ENCODE measurements at places on chromosomes 5 and 9. TPM values are rescaled to one million over a fixed set of nuclear protein-coding genes. Genes with fewer than 3 reads are reported as not detected.

The ANKRD31 gene
- total RNA-seq: 0.13 TPM

The IL13 gene
- total RNA-seq: not detected

The ENTREP1 gene
- not detected for total RNA-seq

The PALM2AKAP2 gene
- total RNA-seq: not detected

The LCN10 gene
- total RNA-seq: not detected

The NUTM2G gene
- total RNA-seq: not detected

The TMEM38B gene
- total RNA-seq: 23.1 TPM

The PCDHB14 gene
- not detected for total RNA-seq

The GPRIN1 gene
- 5.3 TPM for total RNA-seq

The VDAC1 gene
- 247 TPM for total RNA-seq

The SPATA6L gene
- total RNA-seq: 2.3 TPM

The MAMDC2 gene
- not detected for total RNA-seq

The ADAMTSL1 gene
- not detected for total RNA-seq

The NR5A1 gene
- not detected for total RNA-seq

The ENTPD8 gene
- total RNA-seq: not detected

- DNase-seq: no peak
Observed at GRCh38 chr5:5930561-5930960, 447.8 kb downstream of the MED10 start.

GRCh38 chr9:33116860-33117259, 40.4 kb upstream of the SMU1 start:
- no peak for DNase-seq

GRCh38 chr5:107337281-107337680, 333.5 kb downstream of the EFNA5 start:
- DNase-seq: no peak

- no peak for DNase-seq
Observed at GRCh38 chr5:172792701-172793570, 21.9 kb upstream of the DUSP1 start.

GRCh38 chr5:126515337-126515736, 79.7 kb downstream of the ALDH7A1 start:
- no peak for DNase-seq

DNA sequence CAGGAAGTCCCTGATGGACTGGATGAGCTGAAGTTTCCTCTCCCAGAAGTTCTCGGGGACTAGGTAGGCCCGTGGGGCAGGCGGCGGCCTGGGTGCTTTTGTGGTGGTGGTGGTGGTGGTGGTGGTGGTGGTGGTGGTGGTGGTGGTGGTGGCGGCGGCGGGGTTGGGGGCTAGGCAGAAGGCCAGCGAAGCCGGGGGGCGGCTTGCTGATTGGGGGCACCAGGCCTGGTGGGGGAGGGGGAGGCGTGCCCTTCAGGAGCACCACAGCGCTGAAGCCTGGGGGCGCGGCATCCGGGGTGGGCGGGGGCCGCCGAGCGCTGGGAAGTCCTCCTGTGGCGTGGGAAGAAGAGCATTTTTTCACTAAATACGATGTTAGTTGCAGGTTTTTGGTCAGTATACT, 26.9 kb downstream of the SPATA31C1 start:
- no peak for DNase-seq

DNA sequence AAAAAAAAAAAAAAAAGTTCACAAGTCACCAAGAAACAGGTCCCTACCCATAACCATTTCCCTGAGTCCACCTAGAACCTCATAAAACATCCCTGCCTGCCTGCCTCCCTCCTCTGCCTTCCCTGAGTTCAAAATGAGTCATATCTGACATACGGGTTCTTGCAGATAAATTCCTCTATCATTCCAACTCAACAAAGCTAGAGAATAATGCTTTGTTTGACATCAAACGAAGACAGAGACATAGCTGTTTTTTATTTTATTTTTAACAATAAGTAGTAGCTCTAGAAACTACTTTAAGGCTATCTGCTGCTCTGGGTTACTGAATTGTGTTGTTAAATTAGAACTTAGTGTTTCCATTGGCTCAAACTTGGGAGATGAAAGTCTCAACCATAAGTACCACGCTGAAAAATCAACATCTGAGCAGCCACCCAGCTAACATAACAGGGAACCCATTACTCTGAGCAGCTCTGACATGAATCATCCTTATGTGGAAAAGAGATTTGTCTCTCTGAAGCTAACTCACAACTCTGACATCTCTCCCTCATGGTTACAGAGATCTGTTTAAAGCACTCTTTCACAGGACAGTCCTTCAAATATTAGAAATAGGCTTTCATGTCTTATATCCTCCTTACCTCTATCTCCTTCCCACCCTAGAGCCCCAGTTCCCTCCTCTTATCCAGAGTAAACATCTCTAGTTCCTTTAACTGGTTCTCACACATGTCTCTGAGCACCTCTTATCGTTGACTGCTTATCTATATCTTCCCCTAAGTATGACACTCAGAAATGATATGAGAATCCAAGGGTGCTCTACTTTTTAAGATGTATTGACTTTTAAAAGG, 12.1 kb downstream of the TMEM245 start:
- no peak for DNase-seq

DNA sequence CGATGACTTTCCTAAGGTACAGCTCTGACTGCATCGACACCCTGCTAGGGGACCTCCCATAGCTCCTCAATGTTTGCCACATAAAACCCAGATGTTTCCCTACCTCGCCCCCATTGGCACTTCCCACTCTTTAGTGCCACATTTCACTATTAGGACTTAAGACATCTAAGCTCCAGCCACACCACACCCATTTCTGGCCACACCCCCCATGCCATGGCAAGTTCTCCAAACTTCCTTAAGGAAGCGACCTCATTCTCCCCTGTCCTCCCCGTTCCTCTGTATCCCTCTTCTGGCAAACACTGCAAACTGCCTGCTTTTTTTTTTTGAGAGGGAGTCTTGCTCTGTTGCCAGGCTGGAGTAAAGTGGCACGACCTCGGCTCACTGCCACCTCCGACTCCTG, 62.9 kb downstream of the USP20 start:
- no peak for DNase-seq

DNA sequence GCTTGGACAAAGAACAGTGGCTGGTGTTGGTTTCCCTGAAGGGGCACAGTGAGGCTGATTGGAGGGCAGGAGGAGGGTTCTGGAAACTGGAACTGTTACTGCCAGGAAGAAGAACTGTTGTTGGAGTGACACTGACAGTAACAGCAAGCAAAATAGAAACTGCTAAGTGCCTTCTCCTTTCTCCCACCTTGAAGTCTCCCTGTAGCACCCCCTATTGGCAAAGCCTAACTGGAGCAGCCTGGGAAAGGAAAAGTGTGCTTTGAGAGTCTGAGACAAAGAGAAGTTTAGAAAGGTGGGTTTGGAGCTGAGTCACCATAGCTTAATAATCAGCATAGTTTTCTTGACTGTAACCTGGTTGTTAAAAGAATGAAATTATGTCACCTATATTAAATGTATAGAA, 2.5 kb upstream of the TMEM174 start:
- peak; percentile 52 for DNase-seq

DNA sequence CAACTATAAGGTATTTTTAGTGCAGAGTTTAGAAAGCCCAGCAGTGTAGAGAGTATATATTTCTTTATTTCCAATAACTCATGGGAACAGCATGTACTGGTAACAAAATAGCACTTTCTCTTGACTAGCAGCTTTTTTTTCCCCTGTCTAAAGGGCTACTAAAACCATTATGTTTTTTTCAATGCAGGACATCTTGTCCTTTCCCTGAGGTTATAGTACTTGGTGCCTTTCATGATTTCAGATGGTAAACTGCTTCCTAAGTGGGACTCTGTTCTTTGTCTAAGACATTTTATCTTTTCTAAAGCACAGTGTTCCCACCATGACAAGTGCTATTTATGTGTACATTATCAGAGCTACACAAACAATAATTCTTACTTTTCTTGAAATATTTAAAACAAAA, 122.3 kb downstream of the SLC24A2 start:
- no peak for DNase-seq

- no peak for DNase-seq
Observed at GRCh38 chr9:3246241-3246640, 279.6 kb downstream of the RFX3 start.

DNA sequence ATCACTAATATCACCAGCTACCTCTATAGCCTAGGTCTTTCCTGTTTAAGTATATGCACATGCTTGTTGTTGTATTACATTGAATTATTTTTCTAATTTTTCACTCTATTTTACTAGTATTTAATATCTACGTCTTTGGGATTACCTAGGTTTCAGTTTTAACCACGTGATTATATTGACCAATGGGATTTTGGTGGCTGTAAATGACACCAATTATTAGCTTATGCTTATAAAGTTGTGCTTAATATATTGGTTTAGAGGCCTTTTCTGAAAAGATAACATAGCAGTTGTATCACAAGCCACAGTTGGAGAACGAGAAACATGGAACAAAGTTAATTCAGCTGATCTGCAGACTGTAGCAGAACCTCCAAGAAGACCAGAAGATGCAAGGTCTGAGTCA, 104.8 kb upstream of the PRDM9 start:
- no peak for DNase-seq

DNA sequence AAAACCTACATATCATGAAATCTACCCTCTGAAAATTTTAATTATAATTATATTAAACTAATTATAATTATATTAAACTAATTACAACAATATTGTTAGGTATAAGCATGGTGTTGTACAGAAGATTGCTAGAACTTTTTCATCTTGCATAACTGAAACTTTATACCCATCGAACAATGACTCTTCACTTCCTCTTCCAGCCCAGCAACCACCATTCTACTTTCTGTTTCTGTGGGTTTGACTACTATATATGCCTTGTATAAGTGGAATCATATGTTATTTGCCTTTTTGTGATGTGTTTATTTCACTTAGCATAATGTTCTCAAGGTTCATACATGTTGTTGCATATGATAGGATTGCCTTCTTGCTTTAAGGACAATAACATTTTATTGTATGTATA, 274.2 kb upstream of the CCNH start:
- DNase-seq: no peak

DNA sequence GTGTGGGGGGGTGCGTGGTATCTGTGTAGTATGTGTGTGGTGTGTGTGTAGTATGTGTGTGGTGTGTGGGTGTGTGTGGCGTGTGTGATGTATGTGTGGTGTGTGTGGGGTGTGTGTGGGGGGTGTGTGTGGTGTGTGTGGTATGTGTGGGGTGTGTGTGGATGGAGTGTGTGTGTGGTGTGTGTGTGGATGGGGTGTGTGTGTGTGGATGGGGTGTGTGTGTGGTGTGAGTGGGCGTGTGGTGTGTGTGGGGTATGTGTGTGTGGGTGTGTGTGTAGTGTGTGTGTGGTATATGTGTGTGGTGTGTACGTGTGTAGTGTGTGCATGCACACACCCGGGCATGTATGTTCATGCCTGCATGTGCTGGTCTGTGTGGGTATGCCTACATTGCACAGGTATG, 420.9 kb upstream of the DAP start:
- no peak for DNase-seq

DNA sequence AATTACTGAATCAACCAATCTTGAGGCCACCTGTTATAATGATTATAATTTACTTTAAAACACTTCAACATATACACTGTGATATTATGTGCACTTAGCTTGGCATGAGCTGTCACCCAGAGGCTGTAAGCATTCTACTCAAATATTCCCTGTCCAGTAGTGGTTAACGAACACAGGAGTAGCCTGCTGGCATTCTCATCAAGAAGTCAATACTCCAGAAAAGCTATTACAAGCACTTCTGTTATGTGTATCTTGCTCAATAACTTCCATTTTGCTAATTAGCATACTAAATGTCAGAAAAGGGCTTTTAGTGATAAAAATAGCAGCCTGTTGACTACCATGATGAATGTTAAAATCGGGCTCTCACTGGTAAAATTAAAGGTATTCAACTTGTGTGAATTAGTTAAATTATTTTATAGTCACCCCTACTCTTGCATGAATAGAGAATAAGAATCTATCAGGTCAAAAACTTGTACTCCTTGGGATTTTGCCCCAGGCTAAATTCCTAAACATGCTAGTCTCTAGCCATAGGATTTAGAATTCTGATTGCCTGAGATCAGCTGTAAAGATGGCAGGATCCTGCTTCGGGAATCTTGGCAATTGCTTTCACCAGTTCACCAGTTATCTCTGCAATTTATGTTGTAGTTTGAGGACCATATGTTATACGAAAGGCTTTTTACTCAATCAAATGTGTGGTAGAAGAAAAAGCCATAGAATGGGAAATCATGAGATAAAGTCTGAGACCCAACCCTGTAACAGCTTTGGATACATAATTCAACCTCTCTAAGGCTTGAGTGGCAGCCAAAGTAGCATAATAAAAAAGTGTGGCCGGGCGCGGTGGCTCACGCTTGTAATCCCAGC, 43.4 kb upstream of the PAM start:
- DNase-seq: no peak

GRCh38 chr9:112555844-112556482, 69.3 kb downstream of the KIAA1958 start:
- no peak for DNase-seq

DNA sequence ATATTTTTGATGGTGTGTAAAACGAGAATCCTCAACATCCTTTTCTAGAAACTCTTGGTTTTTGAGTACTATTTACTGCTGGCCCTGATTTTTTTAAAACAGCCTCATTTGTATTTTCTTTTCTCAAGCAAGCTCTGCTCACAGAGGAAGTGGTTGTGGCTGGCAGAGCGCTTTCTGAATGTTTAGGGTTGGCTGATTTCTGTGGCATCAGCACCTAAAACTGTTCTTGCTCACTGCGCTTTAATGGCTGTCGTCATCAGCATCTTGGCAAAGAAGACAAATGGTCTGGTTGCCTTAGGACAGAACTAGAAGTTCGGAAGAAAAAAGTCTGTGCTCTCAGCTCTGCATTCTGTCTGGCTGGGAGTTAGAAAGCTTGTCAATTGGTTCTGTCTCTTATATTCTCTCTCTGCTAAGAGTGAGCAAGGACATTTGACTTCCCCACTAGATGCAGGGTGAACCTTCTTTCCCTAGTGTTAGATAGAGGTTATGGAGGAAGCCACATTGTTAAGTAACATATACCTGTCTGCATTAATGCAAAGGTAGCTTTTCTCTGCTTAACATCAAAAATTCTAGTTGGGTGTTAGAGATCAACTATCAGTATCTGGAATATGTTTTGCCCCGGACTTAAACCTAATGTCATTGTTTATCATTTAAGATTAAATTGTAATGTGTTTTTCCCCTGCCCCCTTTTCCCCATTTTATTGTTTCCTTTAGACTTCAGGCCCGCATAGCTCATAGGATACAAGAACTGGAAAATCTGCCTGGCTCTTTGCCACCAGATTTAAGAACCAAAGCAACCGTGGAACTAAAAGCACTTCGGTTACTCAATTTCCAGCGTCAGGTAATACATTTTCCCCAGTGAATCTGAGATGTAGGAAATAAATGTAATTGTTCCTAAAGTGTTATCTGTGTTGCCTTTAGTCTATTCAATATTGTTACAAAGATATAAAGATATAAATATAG, 39.0 kb downstream of the SMARCA2 start:
- peak; percentile 84 for DNase-seq

Measured in OCI-LY7 (cell line).